ENCODE measurements at places on chromosomes 5 and 9.

DNA sequence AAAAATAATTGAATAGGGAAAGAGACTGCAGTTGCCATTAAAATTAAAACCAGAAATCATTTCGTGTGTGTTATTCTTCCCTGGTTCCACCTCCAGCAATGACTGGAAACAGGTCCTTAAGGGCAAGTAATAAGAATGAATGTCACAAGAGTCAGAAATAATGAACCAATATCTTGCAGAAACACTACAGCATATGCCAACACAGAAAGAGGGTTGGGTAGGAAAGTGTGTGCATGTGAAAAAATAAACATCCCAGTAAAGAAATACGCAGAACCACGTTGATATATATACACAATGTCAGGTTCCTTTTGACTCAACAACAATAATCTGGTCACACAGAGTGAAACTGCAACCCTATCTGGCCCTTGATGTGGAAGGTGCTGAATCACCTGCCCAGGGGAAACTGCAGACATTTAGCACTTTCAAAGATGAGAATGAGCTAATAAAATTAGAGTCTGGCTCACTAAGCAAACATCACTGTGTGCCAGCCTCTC lies 15.0 kb downstream of the HMHB1 start:
- DNase-seq = no peak

DNA sequence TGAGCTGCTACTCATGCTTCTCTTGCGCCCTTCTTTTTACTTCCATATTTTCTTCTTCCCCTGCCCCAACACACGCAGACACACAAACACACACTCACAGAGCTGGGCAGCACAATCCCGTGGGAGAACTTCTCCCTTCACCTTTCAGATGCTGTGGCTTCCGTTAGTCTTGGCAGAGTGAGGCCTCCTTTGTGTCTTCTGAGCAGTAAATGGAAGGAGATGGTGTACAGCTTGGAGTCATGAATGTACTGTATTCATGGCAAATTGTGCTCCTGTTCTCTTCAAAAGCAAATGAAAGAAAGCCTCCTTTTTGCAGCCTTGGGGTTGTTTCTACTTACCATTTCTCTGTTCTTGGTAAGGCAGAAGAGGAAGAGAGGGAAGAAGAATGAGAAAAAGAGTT lies 456.6 kb upstream of the TLE4 start:
- no peak for DNase-seq

GRCh38 chr5:10599862-10600284 lies 36.0 kb downstream of the ANKRD33B start:
- DNase-seq = no peak

DNA sequence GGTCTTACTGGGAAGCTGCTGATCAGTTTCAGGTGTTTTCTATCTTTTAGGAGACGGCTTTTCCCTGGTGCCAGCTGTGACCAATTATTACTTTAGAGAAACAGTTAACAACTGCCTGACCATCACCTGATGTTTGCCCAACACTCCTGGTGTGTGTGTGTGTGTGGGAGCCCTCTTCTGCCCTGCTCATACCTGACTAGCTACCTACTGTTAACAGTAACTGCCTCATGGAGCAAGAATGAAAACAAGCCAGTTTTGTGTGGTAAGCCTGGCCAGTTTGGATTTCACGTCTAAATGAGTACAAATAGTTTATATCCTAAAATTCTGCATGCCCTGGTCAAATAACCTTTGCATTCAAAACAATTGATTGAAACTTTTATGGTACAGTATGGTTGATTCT lies 46.1 kb upstream of the RIOK2 start:
- no peak for DNase-seq

DNA sequence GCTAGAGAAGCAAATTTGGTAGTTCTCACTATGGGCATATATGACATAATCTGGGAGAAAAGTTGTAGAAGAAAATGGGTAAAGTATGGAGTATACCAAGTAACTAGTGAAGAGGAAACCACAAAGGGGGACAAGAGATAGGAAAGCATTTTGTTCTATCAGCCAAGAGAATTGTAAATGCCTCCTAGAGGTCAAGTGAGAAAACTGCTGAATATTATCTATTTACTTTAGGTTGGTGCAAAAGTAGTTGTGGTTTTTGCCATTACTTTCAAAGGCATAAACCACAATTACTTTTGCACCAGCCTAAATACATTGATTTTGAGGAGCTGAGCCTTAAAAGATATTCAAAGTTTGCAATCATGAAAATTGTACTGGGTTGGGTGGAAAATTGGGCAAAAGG lies 126.7 kb upstream of the GRHPR start:
- DNase-seq = no peak

- no peak for DNase-seq
Measured at GRCh38 chr9:16715404-16715803, 155.1 kb downstream of the BNC2 start.

GRCh38 chr9:14421291-14421690 lies 107.3 kb upstream of the NFIB start:
- DNase-seq = no peak

DNA sequence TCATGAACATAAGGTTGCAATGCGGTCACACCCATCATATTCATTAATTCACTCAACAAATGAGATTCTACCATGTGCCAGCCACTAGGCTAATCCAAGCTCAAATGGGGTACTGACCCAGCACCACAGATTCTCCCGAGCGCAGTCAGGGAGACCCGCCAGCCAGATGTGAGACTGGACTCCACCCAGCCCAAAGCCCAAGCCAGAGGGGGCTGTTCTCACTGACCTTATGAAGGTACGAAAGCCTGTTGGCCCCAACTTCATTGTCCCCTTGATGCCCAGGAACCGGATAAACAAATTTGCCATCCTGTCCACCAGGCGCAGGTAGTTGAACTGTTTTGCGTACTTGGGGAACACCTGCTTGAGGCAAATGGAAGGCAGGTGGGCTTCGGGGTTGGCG lies 218.8 kb downstream of the DAB2IP start:
- no peak for DNase-seq

DNA sequence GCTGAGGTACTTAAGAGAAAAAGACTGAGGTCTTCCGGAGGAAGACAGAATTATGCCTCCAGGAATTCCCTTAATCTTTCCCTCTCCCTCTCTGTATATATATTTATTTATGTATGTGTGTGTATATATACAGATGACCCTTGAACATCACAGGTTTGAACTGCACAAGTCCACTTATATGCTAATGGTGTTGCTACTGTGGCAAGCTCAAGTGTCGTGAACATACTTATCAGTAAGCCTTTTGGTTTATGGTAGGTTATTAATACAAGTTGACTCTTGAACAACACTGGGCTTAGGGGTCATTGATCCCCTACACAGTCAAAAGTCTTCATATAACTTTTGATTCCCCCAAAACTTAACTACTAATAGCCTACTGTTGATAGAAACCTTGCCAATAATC lies 106.8 kb downstream of the NUDT12 start:
- no peak for DNase-seq

All from T47D (cell line).